ENCODE measurements at places on chromosomes 5 and 9.

DNA sequence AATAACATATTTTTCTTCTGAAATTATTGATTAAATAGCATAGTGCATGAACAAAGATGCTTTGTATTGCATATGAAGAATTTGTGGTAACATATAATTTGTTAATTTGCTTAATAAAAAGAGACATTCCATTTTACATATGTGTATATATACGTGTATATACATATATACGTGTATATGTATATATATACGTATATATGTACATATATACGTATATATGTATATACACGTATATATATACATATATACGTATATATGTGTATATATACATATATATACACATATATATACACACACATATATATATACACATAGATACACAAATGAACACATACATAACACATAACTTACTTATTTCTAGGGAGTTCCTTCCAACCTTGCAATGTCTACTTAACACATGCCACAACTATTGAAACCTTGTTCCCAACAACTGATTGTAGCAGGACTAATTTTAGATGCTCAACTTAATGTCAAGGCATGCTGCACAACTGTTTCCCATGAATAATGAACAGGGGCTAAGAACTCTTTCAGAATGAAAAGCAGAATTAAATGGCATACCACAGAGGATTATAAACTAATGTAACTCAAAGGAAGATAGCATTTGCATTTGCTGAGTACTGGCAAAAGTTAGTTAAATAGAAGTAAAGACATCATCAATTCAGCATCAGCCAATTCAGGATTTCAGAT is 17.4 kb downstream of the KIF24 start:
- no peak for DNase-seq

GRCh38 chr5:33315189-33315588 is 125.6 kb upstream of the TARS1 start:
- DNase-seq = no peak

DNA sequence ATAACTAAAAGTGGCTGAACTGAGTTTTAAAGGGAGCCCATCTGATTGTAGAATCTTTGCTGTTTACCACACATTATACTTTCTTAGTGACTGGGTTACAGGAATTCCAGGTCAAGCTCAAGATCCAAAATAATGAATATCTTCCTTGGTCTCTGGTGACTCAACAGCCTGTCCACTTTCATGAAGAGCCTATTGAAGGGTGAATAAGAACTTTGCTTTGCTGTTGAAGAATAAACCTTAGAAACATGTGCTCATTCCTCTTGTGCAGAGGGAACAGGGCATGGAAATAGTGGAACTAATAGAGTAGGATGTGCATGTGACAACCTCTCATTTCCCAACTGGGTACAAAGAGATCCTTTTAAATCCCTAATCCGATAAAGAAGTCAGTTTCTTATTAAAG is 21.4 kb downstream of the ALDH1A1 start:
- DNase-seq = no peak

DNA sequence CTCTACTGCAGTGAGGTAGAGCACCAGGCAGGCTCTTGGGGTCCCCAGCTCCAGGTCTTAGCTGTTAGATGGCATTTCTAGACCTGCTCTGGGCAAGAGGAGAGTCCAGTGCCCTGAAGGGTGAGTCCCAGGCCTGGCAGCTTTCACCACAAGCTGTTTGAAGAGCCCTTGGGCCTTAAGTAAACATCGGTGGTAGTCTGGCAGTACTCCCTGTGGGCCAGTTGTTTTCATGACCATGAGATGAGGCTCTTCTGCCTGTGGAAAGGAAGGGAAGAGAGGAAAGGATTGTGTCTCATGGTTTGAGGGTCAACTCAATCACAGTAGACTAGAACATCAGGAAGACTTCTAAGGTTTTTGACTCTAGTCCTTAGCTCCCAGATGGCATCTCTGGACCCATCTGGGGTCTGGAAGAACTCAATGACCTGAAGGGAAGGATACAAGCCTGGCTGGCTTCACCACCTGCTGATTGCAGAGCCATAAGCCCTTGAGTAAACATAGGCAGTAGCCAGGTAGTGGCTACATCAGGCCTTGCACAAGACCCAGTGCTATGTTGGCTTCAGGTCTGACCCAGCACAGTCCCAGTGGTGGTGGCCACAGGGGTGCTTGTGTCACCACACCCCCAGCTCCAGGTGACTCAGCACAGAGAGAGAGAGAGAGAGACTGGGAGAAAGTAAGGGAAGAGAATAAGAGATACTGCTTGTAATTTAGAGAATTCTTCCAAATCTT is 114.3 kb upstream of the PCSK5 start:
- no peak for DNase-seq

- no peak for DNase-seq
Measured at GRCh38 chr5:93252165-93252564, 328.9 kb downstream of the NR2F1-AS1 start.

DNA sequence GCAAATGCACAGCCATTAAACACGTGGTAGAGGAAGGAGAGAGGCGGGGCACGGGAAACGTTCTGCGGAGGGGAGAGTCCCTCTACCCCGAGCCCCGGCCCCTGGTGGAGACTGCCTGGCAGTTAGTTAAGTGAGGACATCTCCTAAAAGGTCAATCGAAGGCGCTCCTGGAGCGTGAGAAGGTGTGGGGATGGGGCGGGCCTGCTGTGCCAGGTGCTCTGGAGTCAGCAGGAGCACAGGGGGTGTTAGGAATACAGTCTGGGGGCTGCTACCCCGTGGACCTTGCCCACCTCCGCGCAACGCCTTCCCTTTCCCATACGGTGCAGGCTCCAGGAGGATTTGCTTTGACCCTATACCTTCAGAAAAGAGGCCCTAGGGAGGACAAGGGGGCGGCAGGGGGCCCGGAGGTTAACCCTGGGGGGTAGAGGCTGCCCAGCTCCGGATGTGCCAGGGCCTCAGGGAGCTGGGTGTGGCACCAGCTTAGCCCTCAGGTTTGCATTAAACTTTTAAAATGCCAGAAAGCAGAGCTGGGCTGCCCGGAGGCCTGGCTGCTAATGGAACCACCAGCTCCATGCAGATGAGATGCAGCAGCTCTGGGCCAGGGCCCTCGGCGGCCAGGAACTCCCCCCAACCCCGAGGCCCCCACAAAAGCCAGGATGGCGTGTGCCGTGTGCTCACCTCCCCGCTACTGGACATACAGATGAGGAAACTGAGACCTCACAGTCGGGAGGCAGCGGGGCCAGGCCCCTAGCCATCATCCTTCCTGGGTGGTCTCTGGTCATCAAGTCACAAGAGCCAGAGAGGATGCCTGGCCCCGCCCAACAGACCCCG is 39.2 kb downstream of the NACC2 start:
- no peak for DNase-seq

DNA sequence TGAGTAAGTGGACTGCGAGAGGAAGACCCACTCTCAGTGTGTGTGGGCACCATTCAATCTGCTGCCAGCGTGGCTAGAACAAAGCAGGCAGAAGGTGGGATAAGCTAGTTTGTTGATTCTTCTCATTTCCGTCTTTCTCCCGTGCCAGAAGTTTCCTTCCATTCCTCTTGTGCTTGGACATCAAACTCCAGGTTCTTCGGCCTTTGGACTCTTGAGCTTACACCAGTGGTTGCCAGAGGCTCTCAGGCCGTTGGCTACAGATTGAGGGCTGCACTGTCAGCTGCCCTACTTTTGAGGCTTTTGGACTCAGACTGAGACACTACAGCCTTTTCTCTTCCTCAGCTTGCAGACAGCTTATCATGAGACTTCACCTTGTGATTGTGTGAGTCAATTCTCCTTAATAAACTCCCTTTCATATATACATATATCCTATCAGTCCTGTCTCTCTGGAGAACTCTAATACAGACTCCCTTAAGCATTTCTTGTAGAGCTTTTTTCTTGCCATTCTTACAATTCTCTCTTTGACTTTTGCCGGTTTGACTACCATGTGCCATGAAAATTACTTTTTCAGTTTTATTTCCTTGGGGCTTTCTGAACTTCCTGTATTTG is 494.9 kb downstream of the PRR16 start:
- no peak for DNase-seq

DNA sequence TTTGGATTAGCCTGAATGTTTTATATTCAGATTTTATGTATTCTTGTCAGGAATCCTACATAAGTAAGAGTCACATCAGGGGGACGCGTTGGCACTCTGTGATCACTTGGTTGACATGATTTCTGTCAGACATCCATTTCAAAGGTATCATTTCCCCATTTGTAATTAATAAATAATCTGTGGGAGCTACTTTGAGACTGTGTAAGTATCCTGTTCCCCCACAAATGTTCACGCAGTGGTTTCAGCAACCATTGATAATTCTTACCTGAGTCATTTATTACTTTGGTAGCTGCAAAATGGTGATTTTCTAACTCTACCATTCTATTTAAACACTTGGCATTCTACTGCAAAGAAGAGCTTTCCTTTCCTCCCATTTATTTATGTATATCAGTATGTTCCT is 56.9 kb upstream of the TBC1D2 start:
- DNase-seq = no peak

- no peak for DNase-seq
Measured at GRCh38 chr9:84501587-84501986, 161.0 kb upstream of the SLC28A3 start.

- DNase-seq = no peak
Measured at GRCh38 chr9:4422495-4422894, 67.8 kb upstream of the SLC1A1 start.

DNA sequence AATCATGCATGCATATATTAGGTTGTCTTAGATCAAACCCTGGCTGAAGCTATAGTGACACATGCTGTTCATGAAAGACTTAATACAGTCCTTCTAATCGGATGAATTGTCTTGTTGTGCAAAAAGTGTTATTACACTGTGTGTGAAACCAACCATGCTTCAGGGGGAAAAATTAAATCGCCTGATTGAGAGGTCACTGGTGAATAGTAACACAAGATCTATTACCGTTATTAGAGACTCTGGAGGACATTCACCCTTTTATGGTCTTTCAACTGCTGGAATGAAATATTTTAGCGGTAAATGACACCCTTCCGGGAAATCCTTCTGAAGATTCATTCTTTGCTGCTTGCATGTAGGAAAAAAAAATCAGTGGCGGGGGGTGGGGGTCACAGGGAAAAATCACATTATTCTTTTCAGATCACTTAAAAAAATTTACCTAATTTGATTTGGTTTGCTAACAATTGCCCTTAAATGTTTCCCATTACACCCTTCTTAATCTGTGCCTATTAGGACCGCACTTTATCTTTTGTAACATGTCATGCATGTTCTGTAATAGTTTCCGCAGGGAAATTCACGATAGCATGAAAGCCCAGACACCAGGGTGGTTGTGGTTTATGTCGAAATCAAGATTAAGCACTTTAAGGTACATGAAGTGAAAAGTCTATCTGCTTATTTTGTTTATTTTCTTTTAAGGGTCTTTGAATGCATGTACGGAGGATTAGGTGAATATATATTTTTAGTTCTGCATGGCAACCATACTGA is 120.6 kb downstream of the FOCAD start:
- no peak for DNase-seq

DNA sequence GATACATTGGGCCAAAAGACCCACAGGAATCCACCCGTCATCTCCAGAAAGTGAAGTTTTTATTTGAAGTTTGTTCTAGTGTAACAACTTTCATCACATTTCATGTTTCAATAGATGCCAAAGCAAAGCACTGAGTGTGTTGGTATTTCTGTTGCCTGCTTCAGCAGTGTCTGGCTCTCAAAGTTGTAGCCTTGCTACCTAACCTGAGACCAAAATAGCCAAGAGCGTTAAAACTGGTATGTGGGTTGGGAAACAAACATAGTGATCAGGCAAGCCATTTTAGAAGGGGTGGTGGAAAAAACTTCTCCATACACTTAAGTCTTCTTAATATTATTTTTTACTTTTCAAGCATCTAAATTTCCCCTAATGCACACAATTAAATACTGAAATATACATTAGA is 150.3 kb upstream of the DHFR start:
- no peak for DNase-seq

DNA sequence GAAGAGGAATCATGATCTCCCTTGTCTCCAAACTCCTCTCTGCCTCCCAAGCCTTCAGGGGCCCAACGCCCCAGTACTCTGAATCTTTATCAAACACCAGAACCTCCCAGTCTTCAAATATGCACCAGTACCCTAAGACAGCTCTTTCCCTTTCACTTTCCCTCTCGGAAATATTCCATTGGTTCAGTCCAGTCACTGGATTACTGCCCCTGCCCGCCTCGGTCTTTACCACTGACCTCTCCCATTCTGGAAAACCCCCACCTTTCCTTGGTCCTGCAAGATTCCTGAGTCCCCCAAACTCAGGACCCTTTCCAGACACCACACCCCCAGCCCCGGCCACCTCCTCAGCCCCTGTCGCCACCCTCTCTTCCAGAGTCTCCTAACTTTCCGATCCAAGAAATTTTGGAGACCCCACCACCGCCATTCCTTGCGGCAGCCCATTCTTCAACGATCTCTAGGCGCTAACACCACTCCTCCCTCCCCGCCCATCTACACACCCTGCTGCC is 674 bp downstream of the C5orf15 start:
- no peak for DNase-seq

DNA sequence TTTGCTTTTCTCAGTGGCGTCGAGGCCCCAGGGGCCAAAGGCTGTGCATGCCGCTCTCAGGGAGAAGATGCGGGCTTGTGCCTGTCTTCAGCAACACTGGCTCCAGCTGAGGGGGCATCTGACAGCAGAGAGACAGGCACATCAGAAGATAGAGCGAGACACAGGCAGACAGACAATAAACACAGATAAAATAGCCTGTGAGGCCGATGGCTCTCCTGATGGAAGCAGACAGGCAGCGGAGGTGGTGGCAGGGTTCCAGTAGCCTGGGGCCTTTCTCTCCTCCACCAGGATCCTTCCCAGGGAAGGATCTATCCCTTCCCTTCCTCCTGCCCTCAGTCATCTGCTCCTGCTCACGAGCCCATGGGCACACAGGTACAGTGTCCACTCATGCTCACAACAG is 16.6 kb upstream of the UNC5A start:
- no peak for DNase-seq

DNA sequence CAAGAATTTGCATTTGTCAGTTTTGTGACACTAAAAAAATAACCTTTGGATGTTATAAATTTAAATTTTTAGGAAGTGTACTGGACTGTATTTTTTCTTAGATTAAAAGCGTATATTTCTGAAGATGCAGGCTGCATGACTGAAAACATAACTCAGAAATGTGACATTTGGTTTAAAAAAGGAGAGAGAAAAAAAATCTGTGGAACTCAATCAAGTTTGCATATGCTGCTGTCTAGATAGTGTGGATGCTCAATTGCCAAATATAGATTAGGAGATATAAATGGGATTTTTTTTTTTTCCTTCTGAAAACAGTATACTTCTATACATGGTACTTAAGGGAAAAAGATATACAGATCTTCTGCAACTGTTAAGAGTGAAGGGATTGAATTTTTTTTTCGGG is 402.3 kb downstream of the TAF11L14 start:
- no peak for DNase-seq

DNA sequence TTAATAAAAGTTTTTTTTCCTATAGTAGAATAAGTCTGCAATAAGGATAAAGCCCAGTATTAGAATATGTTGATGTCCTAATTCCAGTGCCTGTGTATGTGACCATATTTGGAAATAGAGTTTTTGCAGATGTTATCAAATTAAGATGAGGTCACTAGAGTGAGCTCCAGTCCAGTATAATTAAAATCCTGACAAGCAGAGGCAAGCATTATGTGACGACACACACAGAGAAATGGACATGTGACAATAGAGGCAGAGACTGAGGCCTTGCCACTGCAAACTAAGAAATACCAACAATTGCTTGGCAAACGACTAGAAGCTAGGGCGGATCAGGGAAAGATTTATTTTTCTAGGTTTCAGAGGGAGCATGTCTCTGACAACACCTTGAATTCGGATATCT is 216.4 kb upstream of the CYLC2 start:
- no peak for DNase-seq

Measured in right forelimb (tissue), 1 donor.